ENCODE measurements at places on chromosomes 7 and 10.

DNA sequence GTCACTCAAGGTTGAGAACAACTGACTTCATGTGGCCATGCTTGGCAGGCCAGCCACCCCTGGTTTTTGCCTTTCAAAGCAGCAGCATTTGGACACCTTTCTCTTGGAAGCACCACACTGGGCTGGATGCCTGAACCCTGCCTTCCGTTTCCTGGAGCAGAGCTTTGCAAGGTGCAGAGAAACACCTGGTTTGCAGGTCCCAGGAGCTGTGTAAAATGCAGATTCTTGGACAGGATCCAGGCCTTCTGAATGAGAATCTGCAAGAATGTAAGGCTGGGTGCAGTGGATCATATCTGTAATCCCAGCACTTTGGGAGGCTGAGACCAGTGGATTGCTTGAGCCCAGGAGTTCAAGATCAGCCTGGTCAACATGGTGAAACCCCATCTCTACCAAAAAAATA is 18.0 kb upstream of the DUSP5 start:
- no peak for DNase-seq
- peaks cover 4% of the 10 kb centered on the region for H3K27me3 ChIP-seq
- no peaks in the 10 kb centered on the region for H3K4me1 ChIP-seq
- no peak overlapping the region for H3K27ac ChIP-seq
- no peak overlapping the region for H3K4me3 ChIP-seq

GRCh38 chr10:122060250-122060649 is 71.3 kb downstream of the TACC2 start:
- H3K27me3 ChIP-seq, result no peaks in the 10 kb centered on the region
- no peak overlapping the region for H3K4me3 ChIP-seq
- H3K27ac ChIP-seq, result peak overlapping the region; percentile 72
- H3K4me1 ChIP-seq, result peaks cover 5% of the 10 kb centered on the region

DNA sequence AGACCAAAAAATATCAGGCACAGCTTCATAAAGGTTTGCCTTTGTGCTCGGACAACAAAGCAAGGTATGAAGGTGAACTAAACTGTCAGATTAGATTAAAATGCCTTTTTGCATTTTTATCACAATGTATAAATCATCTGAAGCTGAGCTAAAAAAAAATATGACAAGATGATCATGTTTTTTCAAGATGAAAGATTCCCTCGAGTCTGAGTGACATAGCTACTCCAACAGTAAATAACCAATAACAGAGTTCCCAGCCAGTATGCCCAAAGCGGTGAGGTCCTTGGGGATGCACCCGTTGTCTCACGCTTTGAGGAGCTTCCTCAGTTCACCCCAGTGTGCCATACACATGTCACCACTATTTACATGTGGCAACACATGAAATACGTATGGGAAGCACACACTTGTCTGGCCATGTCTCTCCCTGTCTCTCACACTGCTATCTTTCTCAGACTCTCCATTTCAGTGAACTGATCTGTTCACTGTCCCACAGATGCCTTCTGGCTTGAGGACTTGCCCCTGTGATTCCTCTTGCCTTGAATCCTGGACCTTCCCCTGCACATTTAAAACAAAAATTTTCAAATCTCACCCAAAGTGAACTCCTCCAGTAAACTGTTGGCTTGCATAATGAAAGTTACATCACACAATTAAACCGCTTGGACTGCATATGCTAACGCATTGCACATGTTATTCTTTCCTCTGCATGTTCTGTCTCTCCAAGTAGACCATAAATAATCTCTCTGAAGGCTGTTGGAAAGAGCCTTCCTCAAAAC is 2.6 kb upstream of the PIK3CG start:
- H3K36me3 ChIP-seq, result no peaks in the 10 kb centered on the region
- DNase-seq, result no peak
- H3K27ac ChIP-seq, result no peak overlapping the region

- peak; percentile 54 for DNase-seq
- H3K27me3 ChIP-seq, result no peaks in the 10 kb centered on the region
- peak overlapping the region; percentile 84 for H3K4me3 ChIP-seq
Measured at GRCh38 chr7:139108266-139109187, 993 bp downstream of the ZC3HAV1 start.

DNA sequence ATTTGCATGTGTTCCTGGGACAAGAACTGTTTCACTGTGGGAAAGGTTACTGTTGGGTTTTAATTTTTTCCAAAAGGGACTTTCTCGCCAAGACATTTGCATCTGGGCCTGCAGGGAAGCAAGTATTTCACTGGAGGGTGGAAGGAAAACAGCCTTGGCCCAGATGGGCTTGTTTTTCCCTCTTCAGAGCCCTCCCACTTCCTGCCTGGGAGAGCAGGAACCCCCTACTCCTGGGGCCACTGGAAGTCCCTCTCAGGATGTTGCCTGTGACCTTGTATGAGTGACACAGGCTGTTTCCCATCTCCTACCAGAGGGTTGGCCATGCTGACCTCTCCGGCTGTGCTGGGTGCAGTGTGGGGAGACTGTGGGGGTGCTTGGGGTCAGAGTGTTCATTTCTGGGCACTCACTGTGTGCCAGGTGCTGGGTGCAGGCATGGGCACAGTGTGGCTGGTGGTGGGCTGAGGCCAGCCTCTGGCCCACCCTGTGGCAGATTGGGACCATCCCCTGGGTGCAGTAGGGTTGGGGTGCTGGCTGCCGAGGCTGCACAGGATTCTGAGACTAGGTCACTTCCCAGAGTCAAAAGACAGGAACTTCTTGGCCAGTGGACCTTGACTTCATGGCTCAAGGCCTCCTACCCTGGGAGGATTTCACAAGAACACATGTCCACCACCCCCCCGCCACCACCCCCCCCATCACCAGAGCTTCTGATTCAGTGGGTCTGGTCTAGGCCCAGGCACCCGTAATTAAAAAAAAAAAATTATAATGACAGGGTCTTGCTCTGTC is 10.2 kb downstream of the TSPAN15 start:
- H3K4me3 ChIP-seq, result no peak overlapping the region
- no peak for DNase-seq

GRCh38 chr7:157309988-157310668 is 26.7 kb upstream of the DNAJB6 start:
- DNase-seq, result no peak
- no peak overlapping the region for H3K4me3 ChIP-seq
- H3K4me1 ChIP-seq, result no peaks in the 10 kb centered on the region
- no peak overlapping the region for H3K27ac ChIP-seq

DNA sequence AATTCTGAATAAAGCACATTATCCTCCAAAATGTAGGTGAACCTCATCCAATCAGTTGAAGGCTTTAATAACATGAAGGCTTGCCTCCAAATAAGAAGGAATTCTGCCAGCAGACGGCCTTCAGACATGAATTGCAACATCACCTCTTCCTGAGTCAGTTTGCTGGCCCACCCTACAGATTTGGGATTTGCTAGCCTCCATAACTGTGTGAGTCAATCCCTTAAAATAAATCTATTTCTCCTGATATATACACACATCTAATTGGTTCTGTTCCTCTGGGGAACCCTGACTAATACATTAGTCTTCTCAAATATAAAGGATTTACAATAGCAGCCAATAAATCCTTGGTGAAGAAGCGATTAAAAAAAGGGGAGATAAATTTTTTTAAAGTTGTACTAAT is 34.8 kb upstream of the OSBPL3 start:
- no peaks in the 10 kb centered on the region for H3K4me1 ChIP-seq
- no peak for DNase-seq
- no peak overlapping the region for H3K27ac ChIP-seq
- H3K4me3 ChIP-seq, result no peak overlapping the region

GRCh38 chr10:54905578-54906192 is 104.7 kb upstream of the PCDH15 start:
- DNase-seq, result no peak
- no peaks in the 10 kb centered on the region for H3K36me3 ChIP-seq
- H3K27me3 ChIP-seq, result no peaks in the 10 kb centered on the region
- H3K27ac ChIP-seq, result no peak overlapping the region
- H3K4me1 ChIP-seq, result no peaks in the 10 kb centered on the region

DNA sequence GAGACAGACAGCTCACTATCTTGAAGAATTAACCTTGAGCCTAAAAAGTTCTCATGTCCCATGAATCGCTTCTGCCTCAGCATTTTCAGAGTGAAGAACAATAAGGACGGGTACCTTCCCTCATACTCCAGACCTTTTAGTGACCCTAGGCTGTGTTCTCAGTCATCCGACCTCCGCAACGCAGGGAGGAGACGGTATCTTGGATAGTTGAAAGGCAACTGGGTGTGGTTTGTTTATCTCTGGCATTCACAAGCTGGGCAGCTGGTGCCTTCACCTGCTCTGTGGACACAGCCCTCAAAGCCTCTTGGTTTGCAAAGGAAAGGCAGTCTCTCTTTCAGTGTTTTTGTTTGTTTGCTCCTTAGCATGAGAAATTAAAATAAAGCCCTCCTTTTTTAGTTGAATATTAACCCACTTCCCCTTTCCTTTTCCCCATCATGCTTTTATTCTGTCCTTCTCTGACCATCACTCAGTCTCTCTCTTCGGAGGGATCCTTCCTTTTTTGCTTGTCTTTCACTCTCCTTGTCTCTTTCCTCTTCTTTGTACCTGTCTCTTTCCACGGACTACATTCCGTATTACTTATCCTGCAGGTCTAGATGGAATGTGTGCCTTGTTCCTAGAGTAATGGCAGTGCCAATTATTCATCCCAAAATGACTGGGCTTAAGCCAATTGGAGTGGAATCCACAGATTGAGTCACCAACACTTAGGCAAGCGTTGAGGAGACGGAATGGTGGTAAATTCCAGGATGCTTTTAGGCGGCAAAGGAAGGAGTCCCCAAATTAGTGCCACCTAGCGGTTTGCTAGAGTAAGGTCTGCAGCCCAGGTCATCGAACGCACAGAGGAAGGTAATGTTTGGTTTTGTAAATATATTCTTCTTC is 45.8 kb downstream of the PRR15 start:
- peak; percentile 79 for DNase-seq
- no peaks in the 10 kb centered on the region for H3K36me3 ChIP-seq
- H3K27me3 ChIP-seq, result no peaks in the 10 kb centered on the region
- no peaks in the 10 kb centered on the region for H3K4me1 ChIP-seq

GRCh38 chr7:57774300-57774699 is 324.3 kb downstream of the ZNF716 start:
- no peaks in the 10 kb centered on the region for H3K27me3 ChIP-seq
- H3K27ac ChIP-seq, result no peak overlapping the region
- DNase-seq, result no peak

DNA sequence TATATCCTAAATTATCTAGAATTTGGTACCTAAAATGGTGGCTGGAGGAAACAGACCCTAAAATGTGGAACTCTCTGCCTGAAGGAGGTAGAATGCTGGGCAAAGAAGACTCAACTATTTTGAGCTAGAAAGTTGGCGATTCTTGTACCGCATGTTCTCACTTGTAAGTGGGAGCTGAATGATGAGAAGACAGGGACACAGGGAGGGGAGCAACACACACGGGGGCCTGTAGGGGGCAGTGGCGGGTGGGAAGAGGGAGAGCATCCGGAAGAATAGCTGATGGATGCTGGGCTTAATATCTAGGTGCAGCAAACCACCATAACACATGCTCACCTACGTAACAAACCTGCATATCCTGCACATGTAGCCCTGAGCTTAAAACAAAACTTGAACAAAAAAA is 250.6 kb downstream of the CALN1 start:
- no peaks in the 10 kb centered on the region for H3K36me3 ChIP-seq
- H3K4me1 ChIP-seq, result no peaks in the 10 kb centered on the region
- H3K27ac ChIP-seq, result no peak overlapping the region
- H3K4me3 ChIP-seq, result no peak overlapping the region
- no peaks in the 10 kb centered on the region for H3K27me3 ChIP-seq

GRCh38 chr7:48083114-48083830 is 5.8 kb upstream of the UPP1 start:
- H3K4me1 ChIP-seq, result peaks cover 2% of the 10 kb centered on the region
- H3K27ac ChIP-seq, result peak overlapping the region; percentile 19
- H3K36me3 ChIP-seq, result no peaks in the 10 kb centered on the region
- DNase-seq, result no peak
- no peaks in the 10 kb centered on the region for H3K27me3 ChIP-seq

DNA sequence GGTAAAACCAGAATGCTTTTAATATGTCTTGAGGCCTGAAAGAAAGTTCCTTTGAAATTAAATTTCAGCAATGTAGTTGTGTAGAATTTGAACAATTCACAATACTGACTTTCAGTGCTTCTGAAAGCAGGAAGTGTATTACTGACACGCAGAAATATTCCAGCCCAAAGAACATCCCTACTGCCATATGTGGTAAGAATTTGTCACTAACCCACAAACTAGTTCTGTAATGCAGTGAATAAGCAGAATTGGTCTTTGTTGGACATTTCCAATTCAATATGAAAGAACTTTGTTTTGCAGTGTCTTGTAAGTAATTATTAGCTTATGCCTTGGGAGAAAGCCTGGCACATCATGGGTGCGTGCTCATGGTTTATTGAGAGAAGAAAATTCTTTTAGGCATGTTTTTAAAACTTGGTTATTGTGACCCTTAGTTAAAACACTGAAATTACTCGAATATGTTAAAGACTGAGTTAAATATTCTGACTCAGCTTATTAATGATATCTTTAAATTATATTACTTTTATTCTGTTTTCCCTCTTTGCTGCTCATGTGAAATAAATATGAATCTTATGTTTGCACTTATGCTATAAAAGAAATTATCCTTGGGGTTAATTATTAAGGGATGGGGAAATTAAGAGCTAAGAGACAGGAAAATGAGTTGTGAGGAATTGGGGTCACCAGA is 33.4 kb downstream of the PTPN12 start:
- DNase-seq, result no peak
- no peaks in the 10 kb centered on the region for H3K4me1 ChIP-seq
- H3K27ac ChIP-seq, result no peak overlapping the region
- no peaks in the 10 kb centered on the region for H3K27me3 ChIP-seq
- H3K4me3 ChIP-seq, result no peak overlapping the region

DNA sequence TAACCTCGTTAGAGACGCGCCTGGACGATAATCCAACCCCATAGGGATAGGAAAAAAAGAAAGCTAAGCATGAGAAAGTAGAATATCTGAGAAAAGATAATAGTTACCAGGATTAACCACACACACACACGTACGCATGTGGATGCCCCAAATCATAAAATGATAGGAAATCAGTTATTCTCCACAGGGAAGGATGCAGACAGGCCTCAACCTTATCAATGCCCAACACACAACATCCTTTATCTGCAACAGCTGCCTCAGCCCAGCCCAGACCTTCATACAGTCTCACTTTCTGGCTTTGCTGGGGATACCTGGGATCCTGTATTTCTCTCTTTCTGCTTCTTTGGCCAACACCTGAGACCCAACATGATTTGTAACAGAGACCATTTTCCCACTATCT is 123.0 kb downstream of the NOC3L start:
- H3K36me3 ChIP-seq, result no peaks in the 10 kb centered on the region
- H3K4me3 ChIP-seq, result no peak overlapping the region
- H3K27ac ChIP-seq, result no peak overlapping the region
- H3K4me1 ChIP-seq, result no peaks in the 10 kb centered on the region

- H3K27me3 ChIP-seq, result no peaks in the 10 kb centered on the region
- no peak for DNase-seq
- H3K36me3 ChIP-seq, result no peaks in the 10 kb centered on the region
- H3K4me3 ChIP-seq, result no peak overlapping the region
- H3K27ac ChIP-seq, result no peak overlapping the region
Measured at GRCh38 chr7:739455-739982, 12.4 kb upstream of the PRKAR1B start.

DNA sequence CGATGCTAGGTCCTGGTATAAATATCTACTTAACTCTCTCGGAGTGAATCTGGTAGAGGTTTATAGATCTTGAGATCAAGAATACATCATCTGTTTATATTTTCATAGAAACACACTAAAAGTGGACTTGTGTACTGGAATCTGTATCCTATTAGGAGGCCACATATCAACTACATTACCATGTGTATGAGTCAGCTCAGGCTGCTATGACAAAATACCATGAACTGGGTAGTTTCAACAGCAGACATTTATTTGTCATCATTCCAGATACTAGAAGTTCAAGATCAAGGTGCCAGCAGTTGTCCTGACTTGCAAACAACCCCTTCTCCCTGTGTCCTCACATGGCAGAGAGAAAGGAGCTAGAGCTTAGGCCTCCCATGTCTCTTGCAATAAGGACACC is 113.9 kb upstream of the PFKP start:
- H3K27me3 ChIP-seq, result no peaks in the 10 kb centered on the region
- DNase-seq, result no peak
- H3K4me3 ChIP-seq, result no peak overlapping the region
- no peak overlapping the region for H3K27ac ChIP-seq
